ENCODE measurements at places on chromosomes 5 and 9. TPM values are rescaled to one million over a fixed set of nuclear protein-coding genes. Genes with fewer than 3 reads are reported as not detected.

The SCGB3A1 gene
- not detected for total RNA-seq

The AHRR gene
- 20.0 TPM for total RNA-seq

The FOXD4 gene
- 0.26 TPM for total RNA-seq

The CARD6 gene
- 4.8 TPM for total RNA-seq

The GPR151 gene
- total RNA-seq: not detected

The ATOX1 gene
- total RNA-seq: 954 TPM

The SLC6A18 gene
- not detected for total RNA-seq

The PFN3 gene
- not detected for total RNA-seq

The PCDHB9 gene
- total RNA-seq: 0.90 TPM

The PCDHB16 gene
- total RNA-seq: 0.75 TPM

The SPOCK1 gene
- total RNA-seq: 26.0 TPM

The CXXC5 gene
- 16.6 TPM for total RNA-seq

The ZFAND5 gene
- total RNA-seq: 225 TPM

The SLC1A1 gene
- 1.6 TPM for total RNA-seq

The CCDC171 gene
- 71.0 TPM for total RNA-seq

The DND1 gene
- 0.26 TPM for total RNA-seq

The CDC42SE2 gene
- total RNA-seq: 22.1 TPM

The RECK gene
- 10.0 TPM for total RNA-seq

The STK32A gene
- total RNA-seq: 37.9 TPM

The SPINK7 gene
- not detected for total RNA-seq

The HMGCS1 gene
- total RNA-seq: 35.4 TPM

The ZMYND19 gene
- 28.3 TPM for total RNA-seq

All from SK-MEL-5 (cell line).